ENCODE measurements at places on chromosomes 11 and 22.

DNA sequence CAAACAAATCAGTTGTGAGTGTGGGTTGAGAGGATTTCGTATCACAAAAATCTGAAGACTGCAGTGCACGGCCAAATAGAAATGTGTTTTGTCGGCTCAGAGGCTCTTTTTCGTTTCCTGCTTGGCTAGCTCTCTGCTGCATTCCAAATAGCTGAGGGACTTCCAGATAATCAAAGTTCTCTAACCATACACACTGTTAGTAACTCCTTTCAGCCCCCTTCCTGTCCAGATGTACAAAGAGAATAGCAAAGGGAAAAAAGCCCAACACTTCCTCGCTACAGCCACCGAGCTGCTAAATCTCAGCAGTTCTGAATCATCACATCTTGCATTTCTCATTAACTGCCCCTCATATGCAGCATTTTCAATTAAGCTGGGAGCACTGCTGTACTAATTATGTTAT is 203.1 kb downstream of the TENM4 start:
- peak; percentile 90 for DNase-seq

GRCh38 chr22:23168391-23169042 is 11.8 kb upstream of the BCR start:
- DNase-seq = no peak

DNA sequence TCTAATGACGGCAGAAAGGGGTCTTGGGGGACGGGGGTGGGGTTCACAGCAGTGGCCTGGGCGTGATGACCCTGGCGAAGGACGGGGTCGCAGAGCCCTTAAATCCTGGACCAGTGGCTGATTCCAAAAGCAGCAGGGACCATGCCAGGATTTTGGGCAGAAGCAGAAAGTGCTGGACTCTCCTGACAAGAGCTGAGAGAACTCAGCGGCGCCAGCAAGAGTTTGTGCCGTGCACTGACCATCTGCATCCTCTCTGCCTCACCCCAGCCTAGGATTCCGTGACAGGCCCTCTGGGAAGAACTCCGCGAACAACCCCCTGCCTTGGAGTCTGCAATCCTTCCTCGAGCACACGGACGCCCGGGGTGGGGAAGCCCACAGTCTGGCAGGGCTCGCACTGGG is 644 bp upstream of the NDUFV1 start:
- no peak for DNase-seq

- DNase-seq = no peak
Measured at GRCh38 chr11:34331736-34332135, 26.1 kb downstream of the ABTB2 start.

- no peak for DNase-seq
Measured at GRCh38 chr22:40718250-40719204, 39.2 kb downstream of the MCHR1 start.
